ENCODE measurements at places on chromosomes 1 and 21. TPM values are rescaled to one million over a fixed set of nuclear protein-coding genes. Genes with fewer than 3 reads are reported as not detected.
A peak's percentile ranks its signal among the peaks of the same experiment; 100 is the strongest.

ZBTB48 gene
- 43.2 TPM for total RNA-seq

MYBPH gene
- total RNA-seq, result not detected

CRYBG2 gene
- 69.3 TPM for total RNA-seq

CFHR2 gene
- not detected for total RNA-seq

S100A3 gene
- not detected for total RNA-seq

ERICH3 gene
- total RNA-seq, result not detected

CAMK1G gene
- total RNA-seq, result not detected

- no peak for DNase-seq
These were observed 91.8 kb downstream of the CHD1L start for GRCh38 chr1:147334292-147334691.

DNA sequence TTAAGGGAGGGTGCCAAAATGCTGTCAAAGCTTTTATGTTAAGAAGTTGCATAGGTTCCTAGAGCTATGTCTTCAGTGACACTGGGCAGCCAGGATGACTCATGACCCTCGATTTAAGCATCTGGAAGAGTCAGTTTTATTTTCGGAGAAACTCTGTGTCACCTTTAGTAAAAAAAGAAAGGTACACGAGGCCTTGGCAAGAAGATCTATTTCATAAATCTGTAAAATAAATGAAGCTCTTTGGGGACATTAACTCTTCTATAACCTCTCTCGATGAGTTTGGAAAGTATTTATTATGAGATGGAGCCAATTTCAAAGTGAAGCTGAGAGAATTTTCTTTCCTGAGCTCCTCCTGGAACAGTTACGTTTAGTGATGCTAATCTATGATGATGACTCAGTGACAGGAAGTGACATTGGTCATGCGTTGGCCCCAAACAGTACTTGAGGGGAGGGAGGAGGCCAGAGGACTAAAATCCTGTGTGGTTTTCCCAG lies 156.5 kb downstream of the HLX start:
- no peak for DNase-seq

DNA sequence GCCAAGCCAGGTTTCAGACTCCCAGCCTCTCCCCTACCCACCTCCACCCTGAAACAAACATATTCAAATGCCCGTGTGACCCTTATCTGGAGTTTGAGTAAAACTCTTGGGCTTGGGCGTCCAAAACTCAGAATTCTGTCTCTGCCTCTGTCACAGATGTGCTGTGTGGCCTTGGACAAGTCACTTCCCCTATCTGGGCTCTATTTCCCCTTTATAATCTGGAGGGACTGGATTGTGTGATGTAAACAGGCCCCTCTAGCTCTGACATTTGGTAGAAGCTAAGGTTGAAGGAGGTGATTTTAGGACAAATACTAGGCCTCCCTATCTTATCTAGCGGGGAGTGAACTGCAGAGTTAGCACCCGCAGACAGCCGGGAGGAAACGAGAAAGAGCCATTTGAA lies 67.5 kb downstream of the IGSF21 start:
- no peak for DNase-seq

GRCh38 chr1:246005067-246005466 lies 502.0 kb downstream of the SMYD3 start:
- DNase-seq, result no peak

DNA sequence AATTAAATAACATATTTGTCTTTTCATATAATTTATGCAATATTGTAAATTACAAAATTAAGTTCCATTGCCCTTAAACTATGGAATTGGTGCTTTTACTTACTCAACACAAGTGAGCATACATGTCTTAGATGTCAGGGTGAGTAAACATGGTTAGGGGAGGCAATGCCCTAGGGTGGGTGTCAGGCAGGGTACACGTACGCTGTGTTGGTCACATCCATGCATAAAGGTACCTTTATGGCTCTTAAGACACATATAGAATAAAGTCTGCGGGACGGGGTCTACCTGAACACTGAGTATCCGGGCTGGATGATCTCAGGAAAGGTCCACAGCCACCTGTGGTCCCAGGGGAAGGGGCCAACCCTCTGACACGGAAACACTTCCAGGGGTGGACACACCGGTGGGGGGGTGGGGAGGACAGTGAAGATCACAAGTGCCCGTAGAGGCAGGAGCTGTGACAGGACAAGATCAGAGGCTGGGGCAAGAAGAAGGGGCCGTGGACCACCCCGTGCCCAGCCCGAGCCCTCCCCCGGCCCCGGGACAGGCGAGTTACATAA lies 720 bp downstream of the LIN9 start:
- peak; percentile 47 for DNase-seq

- DNase-seq, result no peak
These were observed 22.9 kb downstream of the EXO1 start for GRCh38 chr1:241870746-241871430.

DNA sequence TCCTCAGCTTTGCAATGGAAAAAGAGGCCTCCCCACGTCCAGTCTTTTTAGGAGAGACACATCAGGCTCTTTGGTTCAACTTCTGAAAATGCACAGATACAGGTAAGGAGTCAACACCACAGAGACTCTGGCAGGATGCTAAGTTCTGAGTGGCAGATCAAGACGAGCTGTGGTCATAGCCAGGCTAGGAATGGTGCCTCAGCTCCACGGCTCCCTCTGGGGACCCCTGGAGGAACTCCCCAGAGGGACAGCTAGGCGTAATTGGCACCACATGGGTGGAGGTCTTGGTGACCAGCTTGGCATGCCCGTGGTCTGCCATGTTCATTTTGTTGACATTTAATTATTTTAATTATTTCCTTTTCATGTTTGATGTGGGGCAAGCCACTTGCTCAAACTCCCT lies 206.1 kb downstream of the KAZN start:
- no peak for DNase-seq

DNA sequence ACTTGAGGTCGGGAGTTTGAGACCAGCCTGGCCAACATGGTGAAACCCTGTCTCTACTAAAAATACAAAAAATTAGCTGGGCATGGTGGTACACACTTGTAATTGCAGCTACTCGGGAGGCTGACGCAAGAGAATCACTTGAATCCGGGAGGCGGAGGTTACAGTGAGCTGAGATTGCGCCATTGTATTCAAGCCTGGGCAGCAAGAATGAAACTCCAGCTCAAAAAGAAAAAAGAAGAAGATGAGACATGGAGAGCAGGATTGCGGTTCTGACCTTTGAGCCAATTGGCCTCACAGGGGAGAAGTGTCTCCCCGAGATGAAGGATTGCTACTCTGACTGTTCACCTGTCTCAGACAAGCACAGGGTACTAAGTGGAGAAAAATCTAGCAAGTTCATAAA lies 6.6 kb downstream of the SCCPDH start:
- no peak for DNase-seq

DNA sequence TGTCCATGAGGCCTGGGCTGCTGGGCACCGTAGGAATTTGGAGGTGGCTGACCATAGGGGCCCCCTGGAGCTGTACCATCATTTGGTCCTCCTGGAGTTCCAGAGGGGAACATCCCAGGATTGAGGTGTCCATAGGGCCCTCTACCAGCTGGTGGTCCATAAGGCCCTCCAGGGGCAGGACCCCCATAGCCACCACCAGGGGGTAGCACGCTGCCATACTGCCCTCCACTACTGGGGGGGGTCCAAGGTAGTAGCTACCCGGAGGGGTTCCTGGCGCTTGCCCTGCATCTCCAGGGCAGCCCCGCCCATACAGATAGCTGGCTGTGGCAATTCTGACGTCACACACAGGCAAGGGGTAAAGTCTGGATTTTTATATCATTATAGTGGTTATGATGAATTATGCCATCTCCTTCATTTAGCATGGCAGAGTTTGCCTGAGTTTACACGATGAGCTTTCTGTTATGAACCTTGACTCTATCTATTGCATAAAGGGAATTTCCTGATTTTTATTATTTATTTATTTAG lies 13.2 kb downstream of the MDM4 start:
- DNase-seq, result no peak

- DNase-seq, result no peak
These were observed 89.7 kb upstream of the ESRRG start for GRCh38 chr1:216812966-216813365.

DNA sequence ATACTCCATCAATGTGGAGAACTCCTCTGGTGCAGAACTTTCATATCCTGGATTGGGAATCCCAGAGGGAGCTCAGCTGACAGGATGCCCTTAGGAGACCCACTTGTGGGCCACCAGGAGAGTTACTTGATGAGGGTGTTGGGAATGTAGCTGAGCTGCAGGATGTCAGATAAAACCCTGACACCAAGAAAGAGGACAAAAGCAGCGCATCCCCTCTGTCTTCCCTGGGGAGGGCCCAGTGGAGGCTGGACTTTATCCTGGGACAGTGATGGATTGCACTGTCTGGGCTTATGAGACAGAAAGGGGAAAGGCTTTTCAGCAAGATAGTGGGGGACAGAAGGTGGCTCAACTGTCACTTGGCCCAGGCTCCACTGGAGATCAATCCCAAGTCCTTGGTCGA lies 88.1 kb upstream of the BCAR3 start:
- DNase-seq, result no peak

- no peak for DNase-seq
These were observed 70.4 kb downstream of the MRPS6 start for GRCh38 chr21:34143685-34144182.

GRCh38 chr1:178458203-178458602 lies 38.6 kb downstream of the CLEC20A start:
- no peak for DNase-seq

DNA sequence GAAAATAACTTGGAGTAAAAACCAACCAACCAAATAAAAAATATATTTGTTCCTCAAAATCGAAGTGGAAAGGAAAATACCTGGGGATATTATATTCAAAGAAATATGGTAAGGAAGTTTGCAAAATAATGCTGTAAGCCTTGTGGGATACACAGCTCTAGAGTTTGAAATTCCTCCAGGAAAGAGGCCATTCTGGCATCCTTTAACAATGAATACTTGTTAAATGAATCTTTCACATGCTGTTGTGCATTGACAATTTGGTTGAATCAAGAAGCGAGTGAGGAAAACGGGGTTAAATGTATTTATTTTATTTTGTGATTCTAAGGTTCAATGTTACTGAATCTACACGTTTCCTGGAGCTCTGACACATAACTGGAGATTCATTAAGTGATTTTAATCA lies 30.5 kb upstream of the NTNG1 start:
- DNase-seq, result no peak

- DNase-seq, result no peak
These were observed 163.7 kb downstream of the NTPCR start for GRCh38 chr1:233114159-233114558.
